ENCODE measurements at places on chromosomes 12 and 14.

GRCh38 chr12:51821440-51822260 is 26.9 kb downstream of the FIGNL2 start:
- no peak for DNase-seq

- DNase-seq = no peak
Measured at GRCh38 chr14:55840821-55841220, 260.8 kb downstream of the KTN1 start.

GRCh38 chr12:24584032-24584675 is 364.7 kb downstream of the BCAT1 start:
- peak; percentile 32 for DNase-seq

DNA sequence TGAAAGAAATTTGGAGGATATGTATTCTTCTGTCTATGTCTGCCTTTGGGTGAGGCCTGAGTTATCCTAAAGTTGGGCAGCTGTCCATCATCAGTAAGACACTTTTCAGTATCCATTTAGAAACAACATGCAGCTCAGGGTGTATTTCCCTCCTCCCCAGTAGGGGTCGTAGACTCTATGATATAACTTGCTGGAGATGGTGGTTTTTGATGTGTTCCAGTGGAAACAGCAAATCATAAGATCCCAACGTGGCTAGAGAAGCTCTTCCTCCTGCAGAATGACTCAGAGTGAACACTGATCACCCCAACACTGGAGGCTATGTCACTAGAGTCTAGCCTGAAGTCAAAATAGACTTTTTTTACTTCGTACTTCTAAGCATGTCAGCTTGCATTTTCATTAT is 331.6 kb upstream of the STXBP6 start:
- DNase-seq = peak; percentile 39

GRCh38 chr14:95998656-95999055 is 40.5 kb upstream of the C14orf132 start:
- no peak for DNase-seq

- DNase-seq = no peak
Measured at GRCh38 chr14:52023518-52023917, 34.2 kb downstream of the RTRAF start.

DNA sequence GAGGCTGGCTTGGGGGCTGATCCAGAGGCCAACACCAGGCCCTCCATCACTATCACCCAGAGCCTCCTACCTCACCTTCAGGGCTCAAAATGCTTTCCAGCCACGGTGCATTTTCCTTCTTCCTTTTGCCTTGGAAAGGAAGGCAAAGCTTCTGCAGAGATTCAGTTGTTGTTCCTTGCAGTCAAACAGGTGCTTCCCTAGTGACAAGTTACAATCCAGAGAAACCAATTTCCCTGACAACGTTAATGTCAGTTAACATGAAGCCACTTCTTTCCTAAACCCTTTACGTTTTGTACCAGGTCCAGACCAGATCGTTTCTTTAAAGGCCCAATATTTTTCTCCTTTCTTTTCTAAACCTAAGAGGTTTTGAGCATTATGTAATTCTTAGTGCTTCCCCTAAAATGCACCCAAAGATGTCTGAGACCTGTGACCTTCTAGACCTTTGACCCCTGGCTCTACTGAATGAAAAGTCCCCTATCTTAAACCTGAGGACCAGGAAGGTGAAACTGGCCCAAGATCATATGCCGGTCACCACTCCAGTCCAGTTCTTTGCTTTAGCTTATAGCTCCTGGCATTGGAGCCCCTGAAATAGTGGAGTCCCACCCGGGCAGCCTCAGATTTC is 211.5 kb downstream of the SLC41A2 start:
- no peak for DNase-seq

- no peak for DNase-seq
Measured at GRCh38 chr14:58739674-58740073, 101.9 kb downstream of the DACT1 start.

GRCh38 chr12:100382338-100382737 is 25.5 kb downstream of the SLC17A8 start:
- no peak for DNase-seq

DNA sequence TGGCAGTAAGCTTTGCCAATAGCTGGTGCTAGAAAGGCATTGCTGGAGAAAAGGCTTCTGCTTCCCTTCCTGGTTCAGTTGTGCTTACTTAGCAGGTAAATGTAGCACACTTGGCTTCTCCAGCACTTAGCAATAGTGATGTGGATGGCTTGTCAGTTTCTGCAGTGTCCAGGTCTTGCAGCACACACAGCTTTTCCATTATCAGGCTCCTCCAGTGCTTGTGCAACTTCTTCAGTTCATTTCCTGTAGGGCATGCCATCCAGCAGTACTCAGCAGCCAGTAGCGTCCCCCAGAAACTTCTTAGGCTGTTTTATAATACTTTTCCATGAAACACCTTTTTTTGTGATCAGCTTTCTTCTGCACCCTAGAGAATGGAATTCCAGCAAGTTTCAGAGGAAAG is 154.6 kb downstream of the SLC6A15 start:
- peak; percentile 9 for DNase-seq

DNA sequence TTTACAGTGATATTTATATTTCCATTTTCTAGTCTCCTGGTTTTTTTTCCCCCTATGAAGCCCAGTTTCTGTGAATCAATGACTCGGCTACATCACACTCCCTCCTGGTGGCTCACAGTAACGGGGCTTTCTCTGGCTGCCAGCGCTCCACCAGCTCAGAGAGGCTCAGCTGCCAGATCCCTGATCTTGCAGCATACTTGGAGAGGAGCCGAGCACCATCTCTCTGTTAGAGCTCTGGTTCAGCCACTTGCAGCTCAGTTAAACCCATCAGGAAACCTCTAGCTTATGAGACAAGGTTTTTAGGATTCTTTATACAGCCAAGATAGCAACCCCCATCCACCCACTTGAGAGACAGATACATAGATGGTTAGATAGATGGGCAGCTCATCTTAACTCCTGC is 74.6 kb downstream of the CIT start:
- no peak for DNase-seq

DNA sequence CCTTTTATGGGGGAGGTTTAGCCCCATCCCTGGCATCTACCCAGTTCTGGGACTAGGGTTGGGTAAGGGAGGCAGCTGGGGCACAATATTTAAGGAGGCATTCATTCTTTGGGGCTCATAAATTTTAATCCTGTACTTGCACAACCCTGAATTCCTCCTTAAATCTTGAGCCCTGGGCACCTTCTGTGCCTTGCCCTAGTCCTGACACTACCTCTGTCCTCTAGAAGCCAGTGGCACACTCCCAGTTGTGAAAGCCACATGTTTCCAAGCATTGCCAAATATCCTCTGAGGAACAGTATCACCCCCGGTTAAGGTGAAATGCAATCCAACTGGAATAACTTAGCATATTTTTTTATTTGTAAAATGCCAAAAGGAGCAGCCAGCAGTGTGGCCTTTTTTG is 36.6 kb downstream of the SLC16A7 start:
- DNase-seq = no peak

- no peak for DNase-seq
Measured at GRCh38 chr14:54188064-54188666, 208.6 kb upstream of the CDKN3 start.

DNA sequence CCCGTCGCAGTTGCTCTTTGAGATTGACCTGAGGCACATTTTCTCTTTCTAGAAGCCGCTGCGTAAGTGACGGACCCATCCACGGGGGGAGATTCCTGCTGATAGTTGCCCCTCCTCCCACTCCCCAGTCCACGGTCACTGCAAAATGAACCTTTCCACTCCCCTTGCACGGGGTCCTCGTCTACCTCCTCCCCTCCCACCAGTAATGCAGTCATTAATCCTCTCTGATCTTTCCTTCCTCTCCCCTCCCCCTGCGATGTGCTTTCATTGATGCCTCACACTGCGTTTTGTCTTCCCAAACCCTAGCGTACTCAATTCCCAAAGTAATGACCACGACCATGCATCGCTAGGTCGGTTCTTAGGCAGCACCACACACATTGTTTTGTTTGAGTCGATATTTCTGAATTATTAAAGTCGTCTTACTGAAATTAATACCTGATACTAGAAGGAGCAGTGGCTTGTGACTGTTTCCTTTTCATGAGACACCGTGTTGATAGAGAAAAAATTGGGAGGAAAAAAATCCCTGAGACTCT is 857 bp downstream of the ETNK1 start:
- DNase-seq = peak; percentile 68

GRCh38 chr14:91282954-91283645 is 38.6 kb upstream of the GPR68 start:
- no peak for DNase-seq

- no peak for DNase-seq
Measured at GRCh38 chr12:123453165-123453564, 4.8 kb upstream of the SNRNP35 start.

DNA sequence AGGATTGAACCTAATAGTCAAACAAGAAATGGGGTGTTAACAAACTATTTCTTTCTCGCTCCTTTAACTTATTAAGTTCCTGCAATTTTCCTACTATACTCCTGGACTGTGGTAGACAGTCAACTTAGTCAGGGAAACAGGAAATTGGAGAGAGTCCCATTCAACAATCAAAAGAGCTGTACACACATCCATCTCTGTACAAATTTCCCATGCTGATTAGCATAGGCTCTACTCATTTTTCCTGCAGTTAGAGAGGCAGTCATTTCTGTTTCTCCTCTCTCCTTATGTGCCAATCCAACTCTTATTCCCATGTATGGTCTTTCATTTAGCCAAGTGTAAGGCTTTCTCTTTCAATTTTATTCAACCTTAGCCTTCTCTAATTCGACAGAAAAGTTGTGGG is 1168.5 kb upstream of the FLRT2 start:
- no peak for DNase-seq

DNA sequence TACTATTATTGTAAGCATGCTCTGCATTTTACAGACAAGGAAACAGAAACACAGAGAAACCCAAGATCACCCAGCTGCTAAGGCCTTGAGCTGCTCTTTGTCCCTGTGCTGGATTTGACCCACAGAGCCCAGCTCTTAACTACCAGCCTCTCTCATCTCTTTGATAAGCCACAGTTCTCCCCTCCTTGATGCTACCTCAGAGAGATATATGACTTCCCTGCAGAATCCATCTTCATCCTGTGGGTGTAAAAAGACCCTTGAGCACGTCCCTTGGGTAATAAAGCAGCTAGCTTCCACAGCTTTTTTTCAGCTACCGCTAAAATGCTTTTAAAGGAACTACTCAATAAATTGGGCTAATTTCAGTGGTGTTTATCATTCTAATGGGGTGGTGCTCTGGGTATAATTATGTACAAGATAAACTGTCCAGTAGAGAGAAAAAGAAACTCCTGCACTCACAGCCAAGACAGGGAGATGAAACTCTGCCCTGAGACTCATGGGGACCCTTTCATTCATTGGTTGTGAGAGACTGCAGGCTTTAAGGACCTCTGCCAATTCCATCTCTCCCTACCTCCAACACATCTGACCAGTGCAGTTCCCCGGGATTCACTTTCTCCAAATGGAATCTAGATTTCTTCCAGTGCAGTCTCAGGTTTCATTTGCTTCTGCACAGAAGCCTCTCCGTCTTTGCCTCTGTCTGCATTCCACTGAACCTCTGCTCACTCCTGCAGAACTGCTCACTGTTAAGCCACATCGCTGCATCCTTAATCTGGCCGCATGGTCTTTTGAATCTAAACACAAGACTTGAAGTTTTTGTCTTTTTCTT is 24.7 kb upstream of the NTF3 start:
- DNase-seq = no peak

- DNase-seq = no peak
Measured at GRCh38 chr12:124761871-124762270, 101.8 kb downstream of the SCARB1 start.

DNA sequence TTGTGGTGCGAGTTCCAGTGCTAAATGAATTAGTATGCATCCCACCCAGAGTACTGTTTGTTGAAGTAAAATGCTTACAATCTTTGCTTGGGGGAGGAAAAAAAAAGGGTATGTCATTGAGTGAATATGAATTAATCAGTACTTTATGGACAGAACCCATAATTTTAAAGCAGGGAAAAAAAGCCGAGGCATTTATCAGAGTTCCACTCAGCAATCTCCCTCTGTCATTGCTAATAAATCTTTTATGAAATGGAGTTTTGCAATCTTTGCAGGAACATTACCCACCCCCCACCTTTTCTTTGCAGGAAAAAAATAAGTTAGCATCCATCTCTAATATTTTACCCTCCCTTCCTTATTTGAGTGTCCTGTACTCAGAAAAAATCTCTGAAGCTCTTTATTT is 127.9 kb upstream of the TMPO start:
- DNase-seq = no peak

DNA sequence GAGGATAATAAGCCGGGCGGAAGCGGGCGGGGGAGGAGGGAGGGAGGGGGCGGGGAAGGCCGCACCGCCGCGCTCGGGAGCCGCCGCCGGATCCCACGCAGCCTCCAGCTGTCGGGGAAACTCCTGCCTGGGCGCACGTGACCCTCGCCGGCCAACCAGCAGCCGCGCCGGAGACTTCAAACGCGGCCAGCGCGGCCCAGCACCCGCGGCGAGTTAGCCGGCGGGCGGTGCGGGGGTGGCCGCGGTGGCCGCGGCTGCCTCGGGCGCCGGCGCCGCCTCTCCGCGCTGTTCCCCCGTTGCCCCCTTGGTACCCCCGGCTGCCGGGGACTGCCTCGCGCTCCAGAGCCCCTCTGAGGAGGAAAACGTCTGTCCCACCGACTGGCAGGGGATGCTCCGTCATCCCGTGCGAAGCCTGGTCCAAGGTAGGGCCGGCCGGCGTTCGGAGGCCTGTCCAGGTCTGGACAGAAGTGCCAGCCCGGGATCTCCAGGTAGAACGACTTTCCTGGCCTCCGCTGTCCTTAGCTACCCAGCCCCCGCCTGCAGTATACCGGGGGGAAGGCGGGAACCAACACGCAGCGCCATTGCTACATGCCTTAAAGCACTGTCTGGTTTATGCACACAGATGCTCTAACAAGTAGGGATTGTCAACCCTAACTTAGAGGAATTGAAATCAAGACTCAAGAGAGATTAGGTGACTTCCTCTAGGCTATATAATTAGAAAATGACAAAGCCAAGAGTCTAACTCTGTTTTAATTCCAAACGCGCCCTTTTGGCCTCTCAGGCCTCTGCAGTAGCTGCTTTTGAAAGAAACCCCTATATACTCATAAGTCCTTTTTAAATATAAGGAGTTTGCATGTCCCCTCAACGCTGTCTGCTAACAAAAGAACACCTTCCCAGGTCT is at the start of gene YAF2:
Gene YAF2, minus strand, starts transcription at position 9 of the 901 bp plus-strand sequence. CDS start 68 bp downstream, outside the sequence.
- DNase-seq = peak; percentile 92

GRCh38 chr14:73719791-73720190 is 5.6 kb upstream of the PNMA1 start:
- no peak for DNase-seq

DNA sequence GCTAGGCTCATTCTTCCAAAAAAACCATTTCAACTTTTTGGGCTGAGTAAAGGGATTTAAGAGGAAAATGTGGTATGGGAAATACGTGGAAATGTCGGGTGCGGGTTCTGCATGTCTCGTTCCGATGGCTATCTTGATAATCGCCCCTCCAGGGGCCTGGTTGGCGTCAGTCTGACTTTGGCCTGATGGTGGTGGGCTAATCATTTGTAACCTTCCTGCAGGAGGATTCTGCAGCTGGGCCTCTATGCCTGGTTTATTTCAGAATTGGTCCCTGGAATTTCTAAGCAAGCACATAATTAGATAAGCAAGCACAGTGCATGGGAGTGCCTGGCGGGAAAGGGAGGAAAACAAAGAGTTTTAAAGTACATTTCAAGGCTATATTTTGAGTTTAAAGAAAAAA is 14.8 kb upstream of the SLC4A8 start:
- no peak for DNase-seq

All from NB4 (cell line).